ENCODE measurements at places on chromosomes 5 and 9.

GRCh38 chr5:153573326-153574033 is 83.0 kb downstream of the GRIA1 start:
- DNase-seq, result no peak

- no peak for DNase-seq
These were observed 339.0 kb downstream of the NSG2 start for GRCh38 chr5:174384509-174384947.

- DNase-seq, result no peak
These were observed 88.1 kb downstream of the S1PR3 start for GRCh38 chr9:89079391-89079790.

DNA sequence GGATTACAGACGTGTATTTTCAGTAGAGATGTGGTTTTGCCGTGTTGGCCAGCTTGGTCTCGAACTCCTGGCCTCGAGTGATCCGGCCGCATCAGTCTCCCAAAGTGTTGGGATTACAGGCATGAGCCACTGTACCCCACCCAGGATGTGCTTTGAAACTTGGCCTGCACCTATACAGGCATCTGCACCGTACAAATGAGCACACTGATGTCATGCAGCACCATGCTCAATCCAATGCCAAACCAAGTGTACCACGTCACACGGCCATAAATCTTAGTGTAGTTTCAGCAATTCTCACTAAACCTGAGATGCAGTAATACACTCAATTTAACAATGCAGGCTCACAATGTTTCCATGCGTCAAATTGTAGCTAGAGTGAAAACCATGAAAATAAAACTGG is 6.3 kb downstream of the NSUN2 start:
- DNase-seq, result no peak

GRCh38 chr9:108022246-108022935 is 532.8 kb upstream of the KLF4 start:
- no peak for DNase-seq

- no peak for DNase-seq
These were observed 16.0 kb downstream of the PCDHB15 start for GRCh38 chr5:141261238-141261546.

GRCh38 chr9:115353681-115354080 is 235.7 kb upstream of the TNC start:
- no peak for DNase-seq

DNA sequence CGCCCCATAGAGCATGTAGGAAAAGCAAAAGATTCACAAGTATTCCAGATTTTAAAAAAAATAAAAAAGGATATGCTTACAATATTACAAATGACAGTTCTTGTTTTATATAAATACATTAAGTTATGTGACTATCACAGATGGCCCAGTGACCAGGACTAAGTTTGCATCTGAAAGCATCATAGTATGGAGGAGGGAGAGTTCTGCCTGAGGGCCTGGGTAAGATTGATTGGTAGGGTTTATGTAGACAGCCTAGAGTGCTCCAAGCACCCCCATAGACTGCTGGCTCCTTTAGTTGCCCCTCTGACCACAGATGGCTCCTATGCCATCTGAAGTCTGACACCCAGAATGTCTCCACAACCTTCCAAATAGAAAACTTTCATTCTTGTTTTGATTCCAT is 48.0 kb upstream of the ADAMTS16 start:
- no peak for DNase-seq

- DNase-seq, result no peak
These were observed 51.9 kb downstream of the NEURL1B start for GRCh38 chr5:172692981-172693380.

GRCh38 chr5:103693517-103693916 is 130.9 kb upstream of the NUDT12 start:
- no peak for DNase-seq

DNA sequence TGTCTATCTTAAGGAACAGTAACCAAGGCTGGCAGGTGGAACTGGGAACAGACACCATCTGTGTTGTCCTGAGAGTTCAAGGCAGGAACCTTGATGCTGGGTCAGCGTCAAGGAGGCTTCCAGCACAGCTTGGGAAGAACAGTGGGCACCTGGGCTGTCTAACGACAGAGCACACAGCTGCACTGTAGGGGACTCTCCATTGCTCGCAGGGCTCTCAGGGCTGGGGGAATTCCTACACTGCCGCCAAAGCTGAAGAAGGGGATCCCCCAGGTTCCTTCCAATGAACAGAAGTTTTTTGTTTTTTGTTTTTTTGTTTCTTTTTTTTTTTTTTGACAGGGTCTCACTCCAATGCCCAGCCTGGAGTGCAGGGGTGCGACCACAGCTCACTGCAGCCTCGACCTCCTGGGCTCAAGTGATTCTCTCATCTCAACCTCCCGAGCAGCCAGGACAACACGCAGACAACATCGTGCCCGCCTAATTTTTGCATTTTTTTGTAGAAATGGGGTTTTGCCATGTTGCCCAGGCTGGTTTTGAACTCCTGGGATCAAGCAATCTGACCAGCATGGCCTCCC is 81.9 kb downstream of the PTPN3 start:
- no peak for DNase-seq

DNA sequence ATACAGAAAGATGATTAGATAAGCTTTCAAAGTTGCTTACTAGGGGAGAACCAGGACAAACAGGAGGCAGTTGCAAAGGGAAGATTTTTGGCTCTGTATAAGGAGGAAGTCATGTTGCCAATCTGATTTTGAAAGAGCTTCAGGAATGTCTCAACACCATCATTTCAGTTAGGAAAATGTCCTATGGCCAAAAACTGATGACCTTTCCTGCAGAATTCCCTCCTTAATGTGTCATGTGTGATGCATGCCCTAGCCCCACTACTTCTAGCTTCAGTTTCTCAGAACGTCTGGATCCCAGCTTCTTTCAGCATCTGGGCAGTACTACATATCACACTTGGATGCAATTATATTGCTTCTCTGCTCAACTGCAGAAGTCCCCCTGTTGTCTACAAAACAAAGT is 211.5 kb upstream of the NREP start:
- no peak for DNase-seq

DNA sequence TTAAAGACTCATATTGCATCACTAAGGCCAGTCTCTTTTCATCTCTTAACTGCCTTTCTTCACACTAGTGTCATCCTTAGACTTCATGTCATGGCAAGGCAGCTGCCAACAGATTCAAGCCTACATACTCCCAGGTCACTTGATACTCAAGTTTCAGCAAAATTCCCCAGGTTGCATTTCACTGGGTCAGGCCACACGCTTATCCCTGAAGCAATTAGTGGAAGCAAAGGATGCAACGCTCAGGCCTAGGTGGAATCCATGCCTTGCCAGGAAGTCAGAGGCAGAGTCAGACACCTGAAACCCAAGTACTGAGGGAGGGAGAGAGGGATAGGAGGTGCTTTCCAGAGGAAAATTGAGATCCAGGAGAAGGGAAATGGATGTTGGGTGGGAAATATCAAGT is 28.9 kb downstream of the YIPF5 start:
- DNase-seq, result no peak

DNA sequence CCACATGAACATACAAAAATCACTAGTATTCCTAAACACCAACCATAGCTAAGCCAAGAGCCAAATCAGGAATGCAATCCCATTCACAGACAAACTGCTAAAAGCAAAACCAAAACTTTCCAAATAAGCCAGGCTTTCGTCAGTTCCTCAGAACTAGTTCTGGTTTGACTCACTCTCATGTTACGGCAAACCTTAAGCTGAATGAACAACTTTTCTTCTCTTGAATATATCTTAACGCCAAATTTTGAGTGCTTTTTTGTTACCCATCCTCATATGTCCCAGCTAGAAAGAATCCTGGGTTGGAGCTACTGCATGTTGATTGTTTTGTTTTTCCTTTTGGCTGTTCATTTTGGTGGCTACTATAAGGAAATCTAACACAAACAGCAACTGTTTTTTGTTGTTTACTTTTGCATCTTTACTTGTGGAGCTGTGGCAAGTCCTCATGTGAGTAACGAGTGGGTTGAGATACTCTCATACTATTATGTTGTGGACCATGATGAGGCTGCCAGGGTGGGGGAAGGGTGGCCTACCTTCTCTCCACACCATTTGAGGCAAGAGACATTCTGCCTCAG is at the start of gene PDCD1LG2:
Gene PDCD1LG2 (plus strand): TSS at position 172 of the 572 bp plus-strand sequence. CDS start 12,016 bp downstream, outside the sequence.
- DNase-seq, result no peak

- no peak for DNase-seq
These were observed 20.1 kb upstream of the CFAP157 start for GRCh38 chr9:127686461-127687393.

DNA sequence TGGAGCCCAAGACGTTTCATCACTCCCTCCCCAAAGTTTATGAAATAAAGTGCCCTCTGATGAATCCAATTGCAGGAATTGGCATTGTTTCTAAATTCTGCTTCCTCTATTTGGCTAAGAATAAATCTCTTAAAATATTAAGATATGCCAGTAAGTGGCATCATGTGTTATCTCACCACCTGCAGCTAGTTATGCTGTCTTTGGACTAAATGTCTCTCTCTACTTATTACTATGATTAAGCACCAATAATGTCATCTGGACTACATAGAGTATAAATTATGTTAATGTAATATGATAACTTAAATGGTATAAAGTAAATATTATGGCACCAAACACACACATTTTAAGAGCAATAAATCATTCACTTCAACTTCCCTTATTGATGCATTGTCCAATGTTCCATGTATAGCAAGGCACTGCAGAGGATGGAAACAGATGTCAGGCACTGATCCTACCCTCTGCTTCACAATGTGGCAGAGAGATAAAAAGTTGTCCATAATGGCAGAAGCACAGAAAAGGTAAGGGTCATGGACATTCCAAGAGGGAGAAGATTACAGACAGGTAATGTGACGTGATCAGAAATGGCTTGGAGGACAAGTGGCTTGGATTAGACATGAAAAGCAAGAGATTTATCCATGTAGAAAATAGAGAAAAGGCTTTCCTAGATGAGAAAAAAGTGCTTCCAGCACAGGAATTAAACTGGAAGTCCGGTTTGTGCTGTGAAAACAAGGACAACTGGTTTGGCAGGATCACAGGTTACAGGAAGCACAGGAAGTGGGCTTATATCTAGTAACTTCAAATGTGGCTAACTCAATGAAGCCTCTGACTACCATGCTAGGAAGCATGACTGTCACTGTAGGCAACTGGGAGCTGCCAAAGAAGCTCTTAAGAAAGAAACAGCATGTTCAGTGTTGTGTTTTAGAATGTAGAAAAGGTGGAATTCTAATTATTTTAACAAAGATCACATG is 26.7 kb downstream of the MARCHF11 start:
- DNase-seq, result no peak

DNA sequence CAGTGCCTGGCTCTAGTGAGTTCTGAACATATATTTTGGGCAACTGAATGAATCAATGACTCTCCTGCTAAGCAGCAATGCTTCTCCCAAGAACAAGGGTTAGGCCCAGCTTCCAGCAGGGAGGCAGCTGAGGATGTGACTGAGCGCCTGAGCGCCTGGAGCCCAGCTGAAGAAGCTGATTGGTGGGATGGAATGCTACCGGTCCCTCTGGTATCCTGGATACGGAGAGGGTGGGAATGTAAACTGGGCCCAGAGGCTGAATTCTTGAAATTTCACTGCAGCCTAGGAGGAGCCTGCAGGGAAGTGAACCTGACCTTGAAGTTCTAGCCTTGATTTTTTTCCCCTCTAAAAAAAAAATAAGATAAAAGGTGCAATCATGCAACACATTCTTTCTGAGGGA is 43.2 kb downstream of the WWC1 start:
- DNase-seq, result peak; percentile 95

- DNase-seq, result no peak
These were observed 76.9 kb downstream of the LHX2 start for GRCh38 chr9:124088476-124088837.

DNA sequence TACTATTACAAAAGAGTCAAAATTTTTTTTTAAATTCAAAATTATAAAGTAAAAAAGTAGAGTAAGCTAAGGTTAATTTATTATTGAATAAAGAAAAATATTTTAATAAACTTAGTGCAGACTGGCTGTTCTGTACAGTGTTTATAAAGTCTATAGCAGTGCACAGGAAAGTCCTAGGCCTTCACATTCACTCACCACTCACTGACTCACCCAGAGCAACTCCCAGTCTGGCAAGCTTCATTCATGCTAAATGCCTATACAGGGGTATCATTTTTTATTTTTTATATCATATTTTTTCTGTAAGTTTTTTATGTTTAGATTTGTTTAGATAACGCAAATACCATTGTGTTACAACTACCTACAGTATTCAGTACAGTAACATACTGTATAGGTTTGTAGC is 700.7 kb upstream of the GRAMD2B start:
- no peak for DNase-seq

GRCh38 chr5:92374859-92375258 is 991.7 kb upstream of the ARRDC3 start:
- no peak for DNase-seq

GRCh38 chr5:50593681-50594080 is 72.8 kb upstream of the PARP8 start:
- no peak for DNase-seq

DNA sequence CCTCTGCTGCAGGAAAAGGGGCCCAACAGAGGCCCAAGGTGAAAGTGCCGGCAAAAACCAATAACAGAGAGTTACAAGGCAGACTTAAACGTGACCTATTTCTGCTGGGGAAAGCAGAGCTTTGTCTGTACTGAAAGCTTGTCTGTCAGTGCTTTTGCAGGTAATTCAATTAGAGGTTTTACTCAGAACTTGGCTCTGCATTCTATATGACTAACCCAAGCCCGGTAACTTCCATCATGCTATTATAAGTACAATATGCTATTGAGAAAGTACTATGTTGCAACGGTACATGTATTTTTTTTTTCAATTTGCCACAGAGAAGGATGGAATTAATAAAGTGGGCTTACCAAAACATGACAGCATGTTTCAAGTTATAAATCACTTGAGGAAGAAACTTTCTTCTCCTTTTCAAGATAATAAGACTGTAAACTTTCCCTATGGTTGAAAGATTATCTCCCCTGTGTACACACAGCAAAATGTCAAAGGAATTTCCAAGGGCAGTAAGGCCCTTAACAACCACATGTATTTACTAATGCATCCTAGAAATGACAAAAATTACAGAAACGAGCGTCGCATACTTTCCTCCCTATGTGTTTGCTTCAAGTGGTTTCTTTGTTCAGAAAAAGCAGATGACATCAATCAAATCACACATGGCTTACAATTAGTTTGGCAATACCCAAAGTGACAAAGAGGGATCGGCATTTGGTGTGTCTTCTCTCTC is 282.4 kb downstream of the EFNA5 start:
- peak; percentile 59 for DNase-seq

DNA sequence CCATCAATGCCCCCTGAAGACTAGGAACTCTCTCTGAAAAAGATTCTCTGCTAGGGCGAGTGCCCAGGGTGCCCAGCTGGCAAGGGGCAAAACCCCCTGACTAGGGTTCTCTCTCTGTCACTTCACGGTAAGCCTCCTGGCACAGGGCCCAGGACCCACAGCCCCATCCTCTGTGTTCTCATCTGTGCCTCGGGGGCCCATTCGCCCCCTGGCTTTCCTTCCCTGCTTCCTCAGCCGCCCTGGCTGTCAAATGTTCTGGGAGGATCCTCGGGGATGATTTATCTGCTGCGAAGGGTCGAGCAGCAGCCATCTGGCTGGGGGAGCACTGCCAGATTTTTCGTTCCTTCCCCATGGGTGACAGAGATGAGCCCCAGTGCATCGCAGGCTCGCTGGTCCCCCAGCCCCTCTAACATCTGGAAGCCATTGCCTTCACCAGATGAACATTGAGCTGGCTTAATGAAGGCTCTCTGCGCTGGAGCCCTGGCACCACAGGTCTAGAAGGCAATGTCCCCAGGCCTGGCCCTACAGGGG is 24.2 kb downstream of the HMCN2 start:
- DNase-seq, result peak; percentile 30
